ENCODE measurements at places on chromosomes 2 and 18.

- no peak for DNase-seq
Observed at GRCh38 chr2:163373496-163373895, 362.3 kb downstream of the FIGN start.

DNA sequence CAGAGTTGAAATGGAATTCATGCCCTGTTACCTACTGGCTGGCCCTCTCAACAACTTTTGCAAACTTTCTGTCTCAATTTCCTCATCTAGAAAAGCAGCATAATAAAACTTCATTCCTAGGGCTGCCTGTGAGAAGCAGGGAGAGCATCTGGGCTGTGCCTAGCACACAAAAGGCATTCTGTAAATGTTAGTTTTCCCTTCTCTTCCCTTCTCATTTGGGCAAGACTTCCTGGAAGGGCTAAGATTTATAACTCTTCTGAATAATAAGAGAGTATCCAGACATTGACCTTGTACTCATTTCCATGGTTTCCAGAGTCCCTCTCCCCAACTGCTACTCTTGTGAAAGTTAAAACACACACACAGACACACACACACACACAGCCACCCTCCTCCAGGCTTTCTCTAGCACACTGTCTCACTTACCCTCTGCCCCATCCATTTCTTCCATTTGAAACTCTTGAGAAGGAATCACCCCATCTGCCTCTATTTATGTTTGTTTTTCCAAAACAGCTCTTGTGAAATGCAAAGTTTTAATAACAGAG lies 302.1 kb downstream of the SMAD2 start:
- no peak for DNase-seq

DNA sequence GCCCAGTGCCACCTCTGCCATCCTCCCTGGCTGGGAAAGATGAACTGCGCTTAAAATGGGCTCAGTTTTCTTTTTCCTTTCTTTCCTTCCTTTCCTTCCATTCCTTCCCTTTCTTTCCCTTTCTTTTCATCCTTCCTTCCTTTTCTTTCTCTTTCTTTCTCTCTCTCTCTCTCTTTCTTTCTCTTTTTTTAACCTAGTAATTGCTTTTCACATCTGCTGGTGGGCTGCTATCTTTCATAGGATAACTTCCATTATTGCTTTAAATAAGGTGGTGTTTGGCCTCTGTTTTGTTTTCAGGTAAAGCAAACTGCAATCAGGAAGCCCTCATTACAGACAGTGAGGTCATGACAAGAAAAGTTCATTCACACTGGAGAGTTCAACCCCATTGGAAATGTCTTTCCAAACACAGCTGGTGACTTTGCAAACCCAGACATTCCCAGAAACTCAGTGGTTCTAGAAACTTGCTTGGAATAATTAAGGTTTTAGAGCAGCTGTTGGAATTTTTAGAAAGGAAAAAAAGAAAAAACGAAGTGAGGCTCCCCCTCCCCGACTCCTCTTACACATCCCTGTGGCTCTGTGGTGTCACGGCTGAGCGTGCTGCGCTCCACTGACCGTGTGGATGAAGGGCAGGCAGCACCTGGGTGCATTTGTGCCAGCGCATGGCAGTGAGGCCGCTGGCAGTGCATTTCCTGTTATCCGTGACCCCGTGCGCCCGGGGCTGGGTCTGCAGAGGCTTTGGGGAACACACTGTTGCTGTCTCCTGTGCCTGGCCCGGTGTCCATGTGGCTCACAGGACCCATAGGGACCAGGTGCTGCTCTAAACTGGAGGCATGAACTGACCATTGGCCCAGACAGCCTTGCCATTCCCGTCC lies 76.9 kb downstream of the MBP start:
- no peak for DNase-seq

GRCh38 chr2:62908145-62908544 lies 142.5 kb upstream of the OTX1 start:
- DNase-seq = no peak

GRCh38 chr2:16855183-16855582 lies 189.5 kb upstream of the CYRIA start:
- DNase-seq = no peak

GRCh38 chr2:181070119-181070835 lies 89.9 kb downstream of the UBE2E3 start:
- DNase-seq = no peak

GRCh38 chr2:118613737-118614136 lies 233.7 kb downstream of the EN1 start:
- no peak for DNase-seq

- DNase-seq = no peak
Observed at GRCh38 chr18:44954257-44954656, 273.6 kb downstream of the SETBP1 start.

DNA sequence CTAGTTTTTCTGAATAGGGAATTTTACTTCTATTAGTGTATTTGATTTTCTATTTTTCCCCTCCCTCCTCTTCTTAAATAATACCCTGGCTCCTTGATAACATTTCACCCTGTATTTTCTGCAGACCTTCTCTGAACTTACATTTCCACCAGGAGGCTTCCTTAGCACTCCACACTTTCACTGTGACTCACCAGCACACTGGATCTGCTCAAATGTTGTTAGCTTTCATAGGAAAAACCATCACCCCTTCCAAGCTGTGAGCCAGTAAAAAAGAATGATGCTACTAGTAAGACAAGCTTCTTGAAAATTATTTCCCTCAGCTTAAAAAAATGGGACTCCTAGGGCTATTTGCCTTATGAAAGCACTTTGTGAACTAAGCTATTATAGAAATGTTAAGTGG lies 16.1 kb downstream of the SUPT7L start:
- DNase-seq = no peak

- peak; percentile 96 for DNase-seq
Observed at GRCh38 chr2:95121407-95122196, at the start of gene MRPS5. Gene MRPS5, minus strand, starts transcription at chr2:95121808. Its CDS starts 17 bp downstream, at chr2:95121791.

- DNase-seq = no peak
Observed at GRCh38 chr18:8668381-8668780, 37.0 kb upstream of the MTCL1 start.

DNA sequence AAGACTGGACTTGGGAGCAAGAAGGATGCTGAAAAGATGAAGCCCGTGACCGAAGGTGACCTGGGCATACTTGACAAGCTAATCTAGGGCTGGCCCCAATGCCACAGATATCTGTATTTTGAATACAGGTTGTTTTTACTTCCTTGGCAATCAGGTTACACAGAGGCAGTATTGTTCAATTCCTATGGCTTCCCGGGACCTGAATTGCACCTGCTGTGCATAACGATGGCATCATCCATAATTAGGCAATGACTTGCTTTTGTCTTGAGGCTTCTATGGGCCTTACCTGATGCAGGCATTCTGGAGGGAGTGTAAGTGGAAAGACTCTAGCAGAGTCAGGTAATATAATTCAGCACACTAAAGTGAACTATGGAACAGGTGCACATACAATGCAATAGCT lies 60.6 kb upstream of the CUL3 start:
- DNase-seq = no peak

GRCh38 chr2:203164311-203164935 lies 74.4 kb upstream of the CYP20A1 start:
- DNase-seq = no peak

DNA sequence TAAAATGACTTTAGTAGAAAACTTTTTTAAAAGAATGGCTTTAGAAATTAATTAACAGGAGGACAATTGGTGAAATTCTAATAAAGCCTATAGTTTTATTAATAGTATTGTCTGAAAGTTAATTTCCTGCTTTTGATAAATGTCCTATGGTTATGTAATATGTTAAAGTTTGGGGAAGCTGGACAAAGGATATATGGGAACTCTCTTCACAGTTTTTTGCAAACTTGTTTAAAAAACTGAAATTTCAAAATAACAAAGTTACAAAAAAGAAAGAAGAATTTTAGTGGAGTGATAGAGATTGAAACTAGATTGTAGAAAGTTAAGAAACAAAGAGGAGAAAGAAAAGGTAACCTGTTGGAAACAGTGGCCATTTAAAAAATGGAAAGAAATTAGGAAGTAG lies 67.3 kb downstream of the SEMA4F start:
- DNase-seq = no peak

DNA sequence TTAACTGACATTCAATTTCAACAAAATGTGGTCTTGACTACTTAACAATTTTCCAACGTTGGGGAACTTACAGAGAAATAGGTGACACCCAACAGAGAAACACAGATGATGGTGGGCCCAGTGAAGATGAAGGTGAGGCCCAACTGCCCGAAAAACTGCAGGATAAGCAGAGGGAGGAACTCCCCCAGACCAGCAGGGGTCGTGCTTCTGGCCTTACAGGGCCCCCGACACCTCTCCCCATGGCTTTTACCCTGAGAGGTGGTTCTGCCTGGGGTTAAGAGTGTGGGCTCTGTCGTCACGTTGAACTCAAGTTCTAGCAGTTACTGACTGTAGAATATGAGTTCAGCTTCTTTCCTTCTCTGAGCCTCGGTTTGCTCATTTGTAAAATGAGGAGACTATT lies 119.5 kb upstream of the SMIM21 start:
- no peak for DNase-seq

DNA sequence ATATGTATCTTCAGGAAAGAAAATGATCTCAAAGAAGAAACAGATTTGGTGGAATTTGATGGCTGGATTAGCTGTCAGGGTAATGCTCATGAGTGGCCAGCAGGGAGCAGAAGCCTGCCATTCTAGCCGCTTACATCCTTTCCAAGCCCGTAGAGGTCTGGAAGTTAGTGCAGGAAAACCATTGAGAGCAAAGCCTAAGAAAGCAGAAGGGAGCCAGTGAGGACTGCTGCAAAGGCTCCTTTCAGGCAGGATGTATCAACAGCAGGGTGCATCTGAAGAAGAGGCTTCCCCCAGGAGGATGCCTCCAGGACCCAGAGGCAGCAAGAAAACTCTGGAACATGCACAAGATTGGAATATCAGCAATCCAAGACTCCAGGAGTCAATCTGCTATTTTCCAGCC lies 22.9 kb upstream of the LBH start:
- peak; percentile 55 for DNase-seq

DNA sequence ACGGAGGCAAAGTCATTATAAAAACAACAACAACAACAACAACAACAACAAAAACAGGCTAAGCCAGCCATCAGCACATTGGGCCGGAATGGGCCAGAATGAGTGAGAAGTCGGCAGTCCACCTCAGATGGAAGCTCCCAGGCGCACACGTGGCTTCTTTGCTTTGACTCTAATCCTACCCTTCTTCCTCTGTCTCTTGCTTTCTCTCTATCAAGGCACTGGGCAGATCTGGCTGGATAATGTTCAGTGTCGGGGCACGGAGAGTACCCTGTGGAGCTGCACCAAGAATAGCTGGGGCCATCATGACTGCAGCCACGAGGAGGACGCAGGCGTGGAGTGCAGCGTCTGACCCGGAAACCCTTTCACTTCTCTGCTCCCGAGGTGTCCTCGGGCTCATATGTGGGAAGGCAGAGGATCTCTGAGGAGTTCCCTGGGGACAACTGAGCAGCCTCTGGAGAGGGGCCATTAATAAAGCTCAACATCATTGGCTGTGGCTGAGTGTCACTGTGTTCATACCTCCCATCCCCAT lies 52.2 kb downstream of the MARCO start:
- DNase-seq = peak; percentile 26

GRCh38 chr2:204061241-204061640 lies 124.7 kb downstream of the ICOS start:
- DNase-seq = no peak

DNA sequence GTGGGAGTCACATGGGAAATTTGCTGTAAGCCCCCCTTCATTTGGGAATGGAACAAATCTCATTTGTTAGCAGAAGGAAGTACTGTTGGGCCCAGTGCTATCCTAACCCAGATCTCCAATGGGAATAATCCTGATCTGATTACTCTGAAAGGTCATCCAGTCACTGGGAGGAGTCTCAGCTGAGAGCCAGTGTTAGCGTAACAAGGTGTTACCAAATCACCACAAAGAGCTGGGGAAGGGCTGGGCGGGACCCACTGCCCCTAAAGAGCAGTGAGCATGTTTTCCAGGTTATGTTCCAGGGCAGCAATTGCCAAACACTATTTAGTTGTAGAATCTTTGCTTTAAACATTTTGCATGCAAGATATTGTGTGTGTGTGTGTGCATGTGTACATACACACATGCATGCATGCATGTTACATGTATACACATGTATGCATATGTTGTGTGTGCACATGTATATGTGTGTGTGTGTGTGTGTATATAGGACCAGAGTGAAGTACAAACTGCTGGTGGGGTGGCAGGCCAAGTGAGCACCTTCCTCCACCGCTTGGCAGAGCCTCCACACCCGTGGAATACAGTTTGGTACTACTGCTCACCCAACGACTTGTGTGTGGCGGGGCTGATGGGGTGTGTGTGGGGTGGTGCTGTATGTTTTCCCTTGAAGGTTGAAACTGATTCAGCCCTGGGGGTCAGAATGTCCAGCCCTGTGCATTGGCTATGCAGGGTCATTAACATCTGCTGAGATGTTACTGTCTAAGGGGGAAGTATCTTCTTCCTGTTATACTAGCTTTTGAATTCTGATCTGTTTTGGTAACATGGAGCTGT lies 15.2 kb downstream of the INPP5D start:
- DNase-seq = peak; percentile 55

DNA sequence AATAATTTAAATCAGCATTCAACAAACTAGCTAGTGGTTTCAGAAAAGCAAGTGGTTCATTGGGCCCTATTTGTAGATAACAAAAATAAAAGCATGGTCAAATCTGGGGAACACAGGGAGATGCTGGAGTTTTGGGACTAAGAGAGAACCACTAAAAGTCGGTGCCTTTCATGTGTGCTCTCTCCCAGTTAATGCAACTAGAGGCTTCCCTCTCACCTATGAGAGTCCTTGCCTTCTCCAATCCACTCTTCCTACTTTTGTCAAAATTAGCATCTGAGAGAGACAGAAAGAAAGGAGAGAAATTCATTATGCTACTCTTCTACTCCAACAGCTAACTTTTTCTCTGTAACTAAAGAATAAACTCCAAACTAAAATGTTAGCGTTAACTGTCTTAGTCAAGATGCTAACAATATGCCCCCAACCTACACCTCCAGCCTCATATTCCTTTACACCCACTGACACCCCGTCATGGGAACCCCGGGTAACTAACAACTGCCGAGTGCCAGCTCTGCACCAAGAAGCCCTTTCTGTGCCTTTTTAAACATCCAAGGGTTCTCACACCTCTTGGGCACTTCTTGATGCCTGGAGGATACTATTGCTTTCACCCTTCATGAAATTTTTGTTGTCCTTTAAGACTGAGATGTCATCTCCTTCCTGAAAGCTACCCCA lies 133.4 kb downstream of the RBMS1 start:
- DNase-seq = no peak

- DNase-seq = no peak
Observed at GRCh38 chr2:48567671-48568070, 37.7 kb downstream of the STON1 start.

DNA sequence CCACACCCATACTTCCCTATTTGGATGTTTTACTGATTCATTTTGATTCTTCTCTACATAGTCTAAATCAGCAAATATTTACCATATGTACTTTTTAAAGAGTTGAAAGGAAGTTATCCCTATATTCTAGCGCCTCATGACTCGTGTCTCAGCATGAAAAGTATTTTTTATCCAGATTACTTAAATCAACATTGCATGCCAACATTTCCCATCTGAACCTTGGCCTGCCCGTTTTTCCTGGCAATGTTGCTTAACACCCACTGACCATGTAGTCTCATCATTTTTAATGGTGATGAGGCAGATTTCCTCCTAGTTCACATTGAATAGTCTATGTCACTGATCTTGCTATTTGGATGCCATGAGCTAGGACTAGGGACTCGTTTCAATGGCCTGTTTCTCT lies 13.2 kb upstream of the SCYGR5 start:
- DNase-seq = no peak

Measured in activated CD8-positive, alpha-beta memory T cell treated with anti-CD3 and anti-CD28 coated beads, Interleukin-2, amount 50 U/mL, for 48 hours (primary cell).